ENCODE measurements at places on chromosomes 5 and 9.
A peak's percentile ranks its signal among the peaks of the same experiment; 100 is the strongest.

DNA sequence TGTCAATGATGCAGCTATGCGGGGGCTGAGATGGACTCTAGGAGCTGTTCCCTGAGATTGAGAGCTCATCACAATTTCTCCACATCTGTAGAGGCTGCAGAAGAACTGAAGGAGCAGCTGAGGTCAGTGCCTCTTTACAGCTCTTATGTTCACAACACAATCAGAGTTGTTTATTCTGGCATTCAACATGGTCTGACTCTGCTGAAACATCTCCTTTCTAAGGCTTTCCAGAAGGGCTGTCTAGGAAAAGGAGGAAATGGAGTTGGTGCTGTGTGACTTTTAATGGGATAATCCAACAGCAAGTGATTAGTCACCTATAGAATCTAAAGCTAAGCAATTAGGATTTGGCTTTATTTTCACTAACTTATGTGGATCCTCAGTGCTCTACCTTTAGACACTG, 6.0 kb downstream of the POU5F2 start:
- DNase-seq, result no peak

- DNase-seq, result peak; percentile 67
Observed at GRCh38 chr9:134443174-134444037, 117.2 kb downstream of the RXRA start.

GRCh38 chr9:34479431-34479866, 20.8 kb downstream of the DNAI1 start:
- no peak for DNase-seq

GRCh38 chr9:4106081-4106759, 193.6 kb downstream of the GLIS3 start:
- DNase-seq, result no peak

GRCh38 chr5:55675119-55675518, 37.0 kb downstream of the SLC38A9 start:
- no peak for DNase-seq

DNA sequence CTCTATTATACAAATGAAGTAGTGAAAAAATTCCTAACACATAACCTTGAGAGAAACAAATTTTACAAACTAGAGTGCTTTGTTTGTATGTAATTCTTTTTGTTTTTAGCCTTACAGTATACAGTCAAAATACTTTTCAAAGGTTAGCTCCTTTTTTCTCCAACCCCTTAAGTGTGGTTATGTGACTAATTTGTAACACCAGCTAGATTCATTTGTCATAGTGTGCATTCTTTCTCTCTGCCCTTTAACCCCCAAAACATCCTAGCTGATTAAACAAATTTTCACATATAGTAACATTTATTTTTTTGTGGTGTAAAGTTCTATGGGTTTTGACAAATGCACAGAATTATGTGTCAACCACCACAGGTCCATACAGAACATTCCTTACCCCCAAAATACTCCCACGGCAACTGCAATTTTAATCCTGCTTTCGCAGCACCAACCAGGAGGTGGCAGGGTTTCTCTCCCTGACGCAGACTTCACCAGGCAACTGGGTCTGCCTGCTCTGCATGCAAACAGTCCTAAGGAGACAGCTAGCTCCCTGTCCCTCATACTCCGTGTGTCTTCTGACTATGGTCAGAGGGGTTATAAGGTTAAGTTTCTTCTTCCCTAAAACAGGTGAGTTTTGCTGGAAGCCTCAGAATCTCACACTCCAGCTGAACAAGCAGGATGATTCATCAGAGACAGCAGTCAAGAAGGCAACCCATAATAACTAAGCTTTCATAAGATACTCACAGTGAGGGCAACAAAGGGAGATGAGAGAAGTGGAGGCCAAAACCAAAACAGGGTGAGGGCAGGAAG, 44.5 kb upstream of the NR5A1 start:
- no peak for DNase-seq

DNA sequence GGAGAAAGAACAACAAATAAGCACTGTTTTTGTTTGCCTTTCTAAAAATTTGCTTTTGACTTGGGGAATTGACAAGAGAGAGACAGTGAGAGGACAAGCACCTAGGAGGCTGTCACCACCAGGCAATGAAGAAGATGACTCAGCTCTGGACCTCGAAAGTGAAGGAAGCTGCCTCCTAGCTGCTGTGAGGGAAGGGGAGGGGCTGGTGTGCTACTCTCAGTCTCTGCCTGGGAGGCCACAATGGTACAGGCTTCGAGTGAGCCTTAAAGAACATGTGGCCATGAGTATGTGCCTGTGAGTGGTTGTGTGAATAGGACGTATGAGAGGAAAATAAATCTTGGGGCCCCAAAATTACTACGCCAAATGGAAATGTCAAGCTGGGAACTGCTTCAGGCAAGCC, 7.1 kb upstream of the PLK2 start:
- DNase-seq, result no peak

- DNase-seq, result no peak
Observed at GRCh38 chr9:130499804-130500263, 55.1 kb downstream of the ASS1 start.

- DNase-seq, result no peak
Observed at GRCh38 chr5:23461576-23461975, 45.8 kb upstream of the PRDM9 start.

DNA sequence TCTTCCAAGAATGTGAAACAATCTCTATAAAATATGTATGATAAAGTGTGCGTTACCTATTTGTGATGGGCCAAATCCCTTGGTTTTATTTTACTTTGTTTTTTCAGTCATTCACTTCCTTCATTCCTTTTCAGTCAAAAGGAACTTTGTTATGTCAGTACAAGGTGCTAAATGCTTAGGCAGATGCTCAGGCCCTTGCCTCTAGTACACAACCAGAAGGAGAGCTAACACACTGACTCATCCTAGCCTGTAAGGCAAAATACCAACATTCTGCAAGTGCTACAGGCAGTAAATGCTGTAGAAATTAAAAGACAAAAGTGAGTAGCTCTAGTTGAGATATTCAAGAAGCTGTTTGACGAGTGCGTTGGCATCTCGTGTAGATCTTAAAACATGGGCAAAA, 49.4 kb downstream of the TRPM6 start:
- DNase-seq, result no peak

DNA sequence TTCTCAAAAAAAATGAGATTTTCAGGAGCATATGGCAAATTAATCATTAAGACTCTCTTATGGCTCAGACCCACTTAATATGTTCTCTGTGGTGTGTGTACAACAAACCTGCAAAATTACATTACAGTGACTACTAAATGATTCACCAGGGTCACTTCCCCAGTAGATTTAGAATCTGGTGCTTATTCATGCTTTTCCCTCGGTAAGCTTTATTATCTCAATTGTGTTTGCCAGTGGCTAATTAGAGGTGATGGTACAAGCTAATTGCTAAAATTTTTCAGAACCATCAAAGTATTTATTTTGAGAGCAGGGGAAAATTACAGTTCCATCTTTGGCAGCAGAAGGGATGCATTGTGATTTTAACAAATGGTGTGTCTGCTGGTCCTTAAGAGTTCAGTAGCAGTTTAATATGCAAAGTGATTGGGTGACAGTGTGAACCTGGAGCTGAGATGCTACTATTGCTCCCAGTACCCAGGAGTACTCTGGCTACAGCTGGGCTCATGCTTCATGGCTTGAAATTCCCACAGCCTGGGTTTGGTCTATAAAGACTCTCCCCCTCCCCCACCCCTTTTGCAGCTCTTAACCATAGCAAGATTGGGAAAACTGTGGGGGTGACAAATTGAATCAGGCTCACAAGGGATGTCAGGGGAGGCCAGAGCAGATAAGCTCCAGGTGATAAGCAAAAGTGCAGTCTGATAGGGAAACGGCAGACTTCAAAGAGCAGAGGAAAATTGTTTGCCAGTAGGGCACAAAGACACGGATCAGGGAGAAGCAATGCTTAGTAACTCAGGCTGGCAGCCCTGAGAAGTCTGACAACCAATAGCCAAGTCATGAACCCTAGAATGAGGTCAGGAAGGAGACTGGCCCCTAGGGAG, 92.8 kb upstream of the RAD23B start:
- DNase-seq, result no peak

DNA sequence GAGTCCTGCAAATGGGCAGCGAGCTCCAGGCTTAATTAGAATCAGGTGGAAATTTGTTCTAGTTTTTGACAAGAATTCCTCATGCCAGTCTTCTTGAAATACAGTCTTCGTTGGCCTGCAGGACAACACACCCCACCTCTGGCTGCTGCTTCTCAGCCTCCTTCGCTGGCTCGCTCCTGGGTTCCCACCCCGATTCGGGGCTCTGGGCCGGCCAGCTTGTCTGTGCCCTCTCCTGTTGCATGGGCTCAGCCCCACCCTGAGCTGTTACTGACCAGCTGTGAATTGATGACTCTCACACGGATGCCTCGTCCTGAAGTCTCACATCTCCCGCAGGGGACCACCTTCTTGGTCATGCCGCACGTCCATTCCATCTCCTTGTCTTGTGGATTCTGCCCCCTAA, 21.0 kb downstream of the PSD2 start:
- no peak for DNase-seq

GRCh38 chr5:114734238-114734637, 372.4 kb downstream of the KCNN2 start:
- no peak for DNase-seq

DNA sequence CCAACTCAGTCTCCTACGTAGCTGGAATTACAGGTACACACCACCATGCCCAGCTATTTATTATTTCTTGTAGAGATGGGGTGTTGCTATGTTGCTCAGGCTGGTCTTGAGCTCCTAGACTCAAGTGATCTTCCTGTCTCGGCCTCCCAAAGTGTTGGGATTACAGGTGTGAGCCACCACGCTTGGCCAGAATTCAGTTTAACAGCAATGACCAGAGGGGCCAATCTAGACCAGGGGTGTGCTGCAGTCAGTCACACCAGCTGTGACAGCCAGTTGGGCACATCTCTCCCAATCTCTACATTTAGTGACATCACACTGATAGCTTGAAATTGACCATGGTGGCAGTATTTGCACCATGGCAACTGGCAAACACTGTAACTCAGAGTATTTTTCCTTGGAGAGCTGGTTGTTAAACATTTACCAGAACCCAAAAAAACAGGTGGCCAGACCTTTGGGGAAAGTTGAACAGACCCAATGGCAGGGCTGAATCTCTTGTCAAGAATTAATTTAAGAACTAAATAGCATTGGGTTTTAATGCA, 67.7 kb upstream of the UBTD2 start:
- DNase-seq, result no peak

DNA sequence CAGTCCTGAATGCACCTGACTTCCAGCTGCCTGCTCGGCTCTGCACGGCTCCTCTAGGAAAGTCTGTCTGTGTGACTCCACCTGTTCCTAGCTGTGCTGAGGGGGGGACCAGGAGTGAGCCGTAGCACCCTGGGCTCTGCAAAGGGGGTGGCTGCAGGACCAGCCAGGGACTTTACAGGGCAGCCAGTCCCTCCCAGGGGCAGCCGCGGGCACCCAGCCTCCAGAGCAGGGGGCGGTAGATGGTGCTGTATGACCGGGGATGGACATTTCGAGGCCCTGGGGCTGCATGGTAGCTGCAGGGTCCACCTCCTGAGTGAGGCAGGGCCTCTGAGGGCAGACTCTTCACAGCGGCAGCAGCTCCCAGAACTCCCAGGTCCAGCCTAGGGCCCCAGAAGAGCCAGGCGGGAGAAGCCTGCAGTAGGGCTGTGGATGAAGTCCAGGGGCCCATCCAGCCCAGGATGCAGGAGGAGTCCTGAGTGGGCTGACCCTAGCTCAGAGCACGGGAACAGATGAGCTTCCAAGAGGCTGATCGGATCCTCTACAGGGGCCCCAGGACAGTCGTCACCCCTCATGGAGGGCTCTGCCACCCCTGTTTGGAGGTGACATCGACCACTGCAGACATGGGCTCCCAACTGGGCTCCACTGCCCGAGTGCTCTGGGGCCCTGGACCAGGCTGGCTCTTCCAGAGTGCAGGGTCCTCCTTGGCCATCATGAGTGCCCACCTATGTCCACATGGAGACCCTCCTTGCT, 105.4 kb downstream of the ZNF354C start:
- no peak for DNase-seq

DNA sequence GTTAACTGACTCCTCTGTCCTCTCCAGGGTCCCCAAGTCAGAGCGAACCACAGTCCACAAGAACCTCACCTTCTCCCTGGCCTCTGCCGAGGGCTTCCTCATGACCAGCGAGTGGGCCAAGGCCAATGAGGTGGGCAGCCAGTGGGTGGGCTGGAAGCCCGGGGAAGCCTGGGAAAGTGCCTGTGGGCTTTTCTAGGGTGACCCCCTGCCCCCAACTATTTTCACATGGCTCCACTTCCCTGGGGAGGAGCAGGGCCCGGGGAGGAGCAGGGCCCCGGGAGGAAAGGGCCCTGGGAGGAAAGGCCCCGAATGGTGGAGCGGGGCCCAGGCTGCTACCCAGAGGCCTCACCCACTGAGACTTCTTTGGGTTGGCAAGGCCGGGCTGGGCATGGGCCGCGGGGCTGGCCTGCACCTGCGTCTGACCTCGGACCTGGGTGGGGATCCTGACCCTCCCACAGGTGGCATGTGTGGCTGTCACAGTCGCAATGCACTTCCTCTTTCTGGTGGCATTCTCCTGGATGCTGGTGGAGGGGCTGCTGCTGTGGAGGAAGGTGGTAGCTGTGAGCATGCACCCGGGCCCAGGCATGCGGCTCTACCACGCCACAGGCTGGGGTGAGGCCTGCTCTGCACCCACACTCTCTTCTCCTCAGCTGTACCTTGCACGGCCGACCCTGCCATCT, 17.9 kb downstream of the ADGRD2 start:
- DNase-seq, result no peak

GRCh38 chr5:133317558-133317957, 265.7 kb downstream of the HSPA4 start:
- no peak for DNase-seq

- no peak for DNase-seq
Observed at GRCh38 chr5:178606269-178606668, 16.1 kb upstream of the COL23A1 start.

DNA sequence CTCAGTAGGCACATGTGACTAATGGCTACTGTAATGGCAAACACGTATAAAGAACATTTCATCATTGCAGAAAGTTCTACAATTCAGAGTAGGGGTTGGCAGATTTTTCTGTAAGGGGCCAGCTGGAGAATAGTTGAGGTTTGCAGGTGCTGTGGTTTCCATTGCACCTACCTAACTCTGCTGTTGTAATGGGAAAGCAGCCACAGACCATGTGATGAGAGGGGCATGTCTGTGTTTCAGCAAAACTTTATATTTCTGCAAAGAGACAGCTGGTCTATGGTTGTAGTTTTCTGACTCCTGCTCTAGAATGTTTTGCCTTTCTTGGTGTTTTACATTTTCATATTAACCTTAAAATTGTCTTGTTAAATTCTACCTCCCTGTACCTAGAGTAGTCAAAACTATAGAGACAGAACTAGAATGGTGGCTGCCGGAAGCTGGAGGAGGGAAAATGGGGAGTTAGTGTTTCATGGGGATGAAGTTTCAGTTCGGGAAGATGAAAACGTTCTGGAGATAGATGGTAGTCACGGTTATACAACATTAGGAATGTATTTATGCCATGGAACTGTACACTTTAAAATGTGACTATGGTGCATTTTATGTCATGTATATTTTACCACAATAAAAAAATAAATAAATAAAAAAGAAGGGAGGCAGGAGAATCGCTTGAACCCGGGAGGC, 44.3 kb downstream of the NUP214 start:
- DNase-seq, result no peak

GRCh38 chr9:76394960-76395252, 680 bp upstream of the RFK start:
- no peak for DNase-seq

- DNase-seq, result no peak
Observed at GRCh38 chr5:27963050-27963783, 924.8 kb upstream of the CDH9 start.

- no peak for DNase-seq
Observed at GRCh38 chr5:84688566-84688965, 303.9 kb upstream of the EDIL3 start.

GRCh38 chr5:135264451-135265440, 134.3 kb downstream of the MACROH2A1 start:
- no peak for DNase-seq

GRCh38 chr9:13386935-13387733, 107.6 kb upstream of the MPDZ start:
- DNase-seq, result no peak
